Mesothelial cell of epicardium (in vitro differentiated cells): ENCODE measurements at places on chromosomes 16 and 17. TPM values are rescaled to one million over a fixed set of nuclear protein-coding genes. Genes with fewer than 3 reads are reported as not detected.
A peak's percentile ranks its signal among the peaks of the same experiment; 100 is the strongest.

The ST6GALNAC1 gene
- 1.3 to 1.5 TPM (median 1.4 TPM) in 3 replicates for total RNA-seq

The TAT gene
- total RNA-seq = 0.07 TPM in 1 of 3 replicates, not detected in the others

The FNDC8 gene
- not detected in 3 replicates for total RNA-seq

The IRX5 gene
- total RNA-seq = 14.6 to 17.8 TPM (median 16.3 TPM) in 3 replicates

The MT1G gene
- total RNA-seq = not detected in 3 replicates

The CRYBA1 gene
- not detected in 3 replicates for total RNA-seq

DNA sequence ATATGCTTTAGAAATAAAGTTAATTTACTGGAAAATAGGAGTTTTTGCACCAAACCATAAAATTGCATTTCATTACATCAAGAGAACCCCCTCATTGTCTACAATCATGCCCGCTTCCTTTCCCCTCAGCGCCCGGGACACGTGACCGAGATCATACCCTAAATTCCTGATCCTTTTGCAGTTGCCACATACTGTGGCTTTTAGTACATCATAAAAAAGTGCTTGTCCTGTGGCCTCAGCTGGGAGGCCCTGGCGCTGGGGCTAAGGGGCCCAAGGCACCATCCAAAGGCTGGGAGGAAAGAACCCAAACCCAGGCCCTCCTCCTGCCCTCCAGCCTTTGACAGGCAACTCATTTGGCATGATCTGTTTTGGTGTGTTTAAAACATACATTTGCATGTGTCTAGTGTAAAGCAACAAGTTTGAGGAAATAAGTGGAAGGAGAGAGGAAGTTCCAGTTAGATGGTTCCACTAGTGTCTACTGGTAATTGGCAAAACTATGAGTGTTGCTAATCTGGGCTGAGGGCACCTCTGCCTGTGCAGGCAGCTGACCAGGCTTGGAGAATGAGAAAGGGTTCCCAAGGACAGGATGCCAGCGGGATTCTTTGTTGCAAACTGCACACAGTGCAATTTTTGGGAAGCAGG is 6.0 kb downstream of the CDK5R1 start:
- H3K4me1 ChIP-seq = peaks cover 6% of the 10 kb centered on the region
- H3K27me3 ChIP-seq = no peaks in the 10 kb centered on the region
- DNase-seq = no peak
- H3K36me3 ChIP-seq = peaks cover 3% of the 10 kb centered on the region

DNA sequence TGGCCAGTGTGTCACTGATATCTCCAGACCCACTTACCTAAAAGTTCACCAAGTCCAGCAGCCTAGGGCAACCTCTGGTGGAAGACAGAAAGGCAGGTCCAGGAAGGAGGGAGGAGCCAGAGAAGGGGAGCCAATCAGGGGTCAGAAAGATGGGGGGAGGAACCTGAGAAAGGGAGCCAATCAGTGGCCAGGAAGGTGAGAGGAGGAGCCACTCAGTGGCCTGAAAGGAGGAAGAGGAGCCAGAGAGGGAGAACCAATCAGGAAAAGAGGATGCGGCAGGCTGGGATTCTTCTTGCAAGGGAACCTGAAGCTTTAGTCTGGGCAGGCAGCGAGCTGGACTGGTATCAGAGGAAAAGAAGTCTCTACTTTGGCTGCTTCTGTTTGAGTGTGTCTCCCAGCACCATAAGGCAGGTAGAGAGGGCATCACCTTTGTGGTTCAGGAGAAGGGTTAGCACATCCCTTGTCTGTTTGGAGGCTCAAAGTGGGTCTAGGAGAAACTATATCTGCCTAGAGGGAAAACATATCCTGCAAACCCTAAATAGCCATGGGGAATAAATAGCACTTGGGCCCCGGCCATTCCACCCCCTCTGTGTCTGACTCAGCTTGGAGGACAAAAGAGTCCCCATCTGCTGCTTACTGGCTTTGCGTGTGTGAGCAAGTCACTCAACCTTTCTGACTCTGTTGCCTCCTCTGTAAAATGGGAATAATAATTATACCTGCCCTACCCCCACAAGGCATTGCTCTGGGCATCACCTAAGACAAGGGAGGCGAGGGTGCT is 43.4 kb upstream of the CRHR1 start:
- no peak for DNase-seq
- H3K27me3 ChIP-seq = peaks cover 72% of the 10 kb centered on the region
- H3K36me3 ChIP-seq = no peaks in the 10 kb centered on the region
- H3K4me1 ChIP-seq = no peaks in the 10 kb centered on the region

- H3K27ac ChIP-seq = no peak overlapping the region
- H3K4me3 ChIP-seq = no peak overlapping the region
- H3K27me3 ChIP-seq = no peaks in the 10 kb centered on the region
- DNase-seq = no peak
- H3K36me3 ChIP-seq = no peaks in the 10 kb centered on the region
Measured at GRCh38 chr17:43888548-43888947, 18.8 kb downstream of the MPP2 start.

GRCh38 chr17:76036497-76037261 is 9.6 kb upstream of the EVPL start:
- no peak overlapping the region for H3K27ac ChIP-seq
- H3K36me3 ChIP-seq = peaks cover 31% of the 10 kb centered on the region
- H3K27me3 ChIP-seq = no peaks in the 10 kb centered on the region
- H3K4me1 ChIP-seq = peaks cover 3% of the 10 kb centered on the region

- no peaks in the 10 kb centered on the region for H3K36me3 ChIP-seq
- DNase-seq = no peak
- peaks cover 64% of the 10 kb centered on the region for H3K27me3 ChIP-seq
- no peak overlapping the region for H3K27ac ChIP-seq
- H3K4me1 ChIP-seq = no peaks in the 10 kb centered on the region
Measured at GRCh38 chr17:8900626-8901585, 33.4 kb upstream of the PIK3R6 start.

GRCh38 chr16:29767062-29767461 is 11.0 kb upstream of the ZG16 start:
- no peak overlapping the region for H3K27ac ChIP-seq
- no peak overlapping the region for H3K4me3 ChIP-seq
- H3K36me3 ChIP-seq = no peaks in the 10 kb centered on the region
- H3K4me1 ChIP-seq = peaks cover 15% of the 10 kb centered on the region
- H3K27me3 ChIP-seq = no peaks in the 10 kb centered on the region
- no peak for DNase-seq

DNA sequence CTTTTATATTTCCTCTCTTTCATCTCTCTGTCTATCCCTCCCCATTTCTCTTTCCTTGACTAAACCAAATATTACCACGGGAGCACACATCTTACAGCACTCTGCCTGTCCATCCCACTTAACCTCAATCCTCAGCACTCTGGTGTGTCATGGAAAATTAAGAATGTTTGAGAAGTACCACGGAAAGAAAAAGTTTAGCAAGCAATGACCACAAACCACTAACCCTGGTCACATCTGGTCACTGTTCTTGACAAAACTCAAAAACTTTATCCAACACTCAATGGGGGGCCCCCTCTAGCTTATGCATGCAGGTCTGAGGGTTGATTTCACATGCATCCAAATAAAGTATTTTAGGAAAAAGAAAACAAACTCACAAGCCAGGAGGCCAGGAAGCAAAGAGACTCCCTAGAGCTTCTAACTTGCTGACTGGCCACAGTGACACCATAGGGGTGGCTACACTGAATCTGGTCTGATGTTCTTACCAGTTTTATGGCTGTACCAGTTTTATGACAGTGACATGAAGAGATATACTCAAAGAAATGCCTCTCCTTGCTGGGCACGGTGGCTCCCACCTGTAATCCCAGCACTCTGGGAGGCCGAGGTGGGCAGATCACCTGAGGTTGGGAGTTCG is 229.2 kb downstream of the STX8 start:
- peaks cover 18% of the 10 kb centered on the region for H3K4me1 ChIP-seq
- no peak overlapping the region for H3K4me3 ChIP-seq
- H3K36me3 ChIP-seq = no peaks in the 10 kb centered on the region

GRCh38 chr16:89191901-89192185 is 8.5 kb downstream of the SLC22A31 start:
- H3K4me3 ChIP-seq = no peak overlapping the region
- DNase-seq = no peak
- H3K4me1 ChIP-seq = no peaks in the 10 kb centered on the region

DNA sequence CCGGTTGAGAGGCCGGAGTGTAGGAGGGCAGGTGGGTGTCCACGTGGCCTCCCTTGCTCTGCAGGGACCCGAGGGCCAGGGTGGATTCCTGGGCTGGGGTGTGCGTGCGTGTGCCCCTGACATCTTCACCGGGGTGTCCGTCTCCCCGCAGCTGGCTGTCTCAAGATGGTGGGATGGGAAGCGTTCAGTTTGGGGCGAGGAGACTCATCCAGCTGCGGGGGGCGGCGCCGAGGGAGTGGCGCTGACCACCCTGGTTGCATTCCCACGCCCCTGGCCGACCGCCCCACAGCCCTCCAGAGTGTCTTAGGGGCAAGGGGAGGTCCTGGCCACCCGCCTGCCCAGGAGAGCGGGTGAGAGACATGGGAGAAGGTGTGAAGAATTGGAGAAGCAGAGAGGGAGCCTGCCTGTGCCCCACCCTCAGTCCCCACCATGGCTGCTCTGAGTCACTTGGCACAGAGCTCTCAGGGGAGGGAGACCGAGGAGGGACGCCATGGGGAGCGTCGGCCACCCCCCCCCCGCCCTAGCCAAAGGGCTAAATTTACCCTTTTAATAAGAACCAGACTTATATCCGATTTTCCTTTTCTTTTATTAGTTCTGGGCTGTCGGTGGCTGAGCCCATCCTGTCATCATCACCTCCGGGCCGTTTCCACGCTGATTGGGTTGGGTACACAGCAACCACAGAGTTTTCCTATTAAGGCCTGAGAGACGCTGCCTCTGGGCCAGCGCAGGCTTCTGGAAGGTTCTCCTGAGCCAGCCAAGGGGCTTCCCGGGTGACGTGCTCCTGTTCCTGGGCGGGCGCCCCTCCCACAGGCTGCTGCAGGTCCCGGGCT is 22.0 kb downstream of the BAHCC1 start:
- no peaks in the 10 kb centered on the region for H3K36me3 ChIP-seq
- peaks cover 12% of the 10 kb centered on the region for H3K4me1 ChIP-seq

GRCh38 chr17:59746849-59747445 is 39.5 kb downstream of the VMP1 start:
- no peak for DNase-seq
- H3K4me1 ChIP-seq = peaks cover 1% of the 10 kb centered on the region
- no peak overlapping the region for H3K4me3 ChIP-seq
- no peaks in the 10 kb centered on the region for H3K27me3 ChIP-seq

DNA sequence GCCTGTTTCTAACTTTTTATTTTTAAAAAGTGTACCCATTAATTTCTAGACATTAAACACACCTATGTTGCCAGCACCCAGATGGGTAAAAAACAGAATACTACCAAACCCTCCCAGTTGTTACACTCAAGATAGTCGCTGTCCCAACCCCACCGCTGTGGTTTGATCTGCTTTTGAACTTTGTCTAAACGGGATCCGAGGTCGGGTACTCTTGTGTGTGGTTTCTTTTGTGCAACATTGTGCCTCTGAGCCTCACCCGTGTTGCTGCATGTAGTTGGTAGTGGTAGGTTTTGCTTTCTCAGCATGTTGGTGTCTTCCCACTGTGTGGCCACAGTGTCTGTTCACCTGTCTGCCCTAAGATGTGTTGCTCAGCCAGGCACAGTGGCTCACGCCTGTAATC is 4.3 kb downstream of the KLHL36 start:
- no peaks in the 10 kb centered on the region for H3K27me3 ChIP-seq
- peaks cover 18% of the 10 kb centered on the region for H3K36me3 ChIP-seq
- no peak overlapping the region for H3K4me3 ChIP-seq

DNA sequence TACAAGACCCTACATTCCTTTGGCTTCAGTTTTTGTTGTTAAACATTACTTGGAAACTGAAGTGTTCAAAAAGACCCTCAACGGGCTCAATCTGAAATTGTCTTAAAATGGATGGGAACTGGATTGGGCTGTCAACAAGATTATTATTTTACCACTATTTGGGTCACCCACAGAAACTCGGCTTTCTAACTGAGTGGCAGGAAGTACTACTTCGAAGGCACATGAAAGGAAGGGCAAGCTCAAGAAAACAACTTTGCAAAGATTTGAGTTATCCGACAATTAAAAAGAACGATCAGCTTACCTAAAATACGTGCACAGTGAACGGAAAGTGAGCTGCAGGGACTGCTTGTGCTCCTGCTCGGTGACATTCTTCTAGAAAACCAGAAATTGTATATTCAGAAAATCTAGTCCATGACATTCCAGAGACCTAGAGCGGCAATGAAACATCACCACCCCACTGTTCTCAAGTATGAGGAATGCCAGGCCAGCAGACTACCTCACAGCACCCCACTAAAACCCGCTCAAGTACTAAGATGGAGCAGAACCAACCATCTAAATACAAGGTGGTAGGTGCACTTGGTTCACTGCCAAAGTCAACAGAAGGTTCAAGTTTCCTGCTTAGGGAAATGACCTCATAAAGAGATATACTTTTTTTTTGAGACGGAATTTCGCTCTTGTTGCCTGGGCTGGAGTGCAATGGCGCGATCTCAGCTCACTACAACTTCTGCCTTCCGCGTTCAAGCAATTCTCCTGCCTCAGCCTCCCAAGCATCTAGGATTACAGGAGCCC is 60.5 kb downstream of the ZZEF1 start:
- DNase-seq = no peak
- no peak overlapping the region for H3K4me3 ChIP-seq
- H3K27ac ChIP-seq = no peak overlapping the region
- no peaks in the 10 kb centered on the region for H3K4me1 ChIP-seq

GRCh38 chr16:31179219-31179746 is 656 bp upstream of the FUS start:
- peaks cover 35% of the 10 kb centered on the region for H3K4me1 ChIP-seq
- H3K27ac ChIP-seq = peak overlapping the region; percentile 100
- peaks cover 3% of the 10 kb centered on the region for H3K36me3 ChIP-seq
- DNase-seq = no peak

GRCh38 chr17:1177016-1177700 is 2.6 kb downstream of the ABR start:
- peaks cover 22% of the 10 kb centered on the region for H3K27me3 ChIP-seq
- H3K4me1 ChIP-seq = peaks cover 24% of the 10 kb centered on the region
- peaks cover 8% of the 10 kb centered on the region for H3K36me3 ChIP-seq

- H3K4me3 ChIP-seq = no peak overlapping the region
- DNase-seq = no peak
- H3K4me1 ChIP-seq = peaks cover 1% of the 10 kb centered on the region
- H3K36me3 ChIP-seq = peaks cover 42% of the 10 kb centered on the region
- peak overlapping the region; percentile 25 for H3K27ac ChIP-seq
Measured at GRCh38 chr17:81884968-81885367, 6.4 kb downstream of the ALYREF start.

DNA sequence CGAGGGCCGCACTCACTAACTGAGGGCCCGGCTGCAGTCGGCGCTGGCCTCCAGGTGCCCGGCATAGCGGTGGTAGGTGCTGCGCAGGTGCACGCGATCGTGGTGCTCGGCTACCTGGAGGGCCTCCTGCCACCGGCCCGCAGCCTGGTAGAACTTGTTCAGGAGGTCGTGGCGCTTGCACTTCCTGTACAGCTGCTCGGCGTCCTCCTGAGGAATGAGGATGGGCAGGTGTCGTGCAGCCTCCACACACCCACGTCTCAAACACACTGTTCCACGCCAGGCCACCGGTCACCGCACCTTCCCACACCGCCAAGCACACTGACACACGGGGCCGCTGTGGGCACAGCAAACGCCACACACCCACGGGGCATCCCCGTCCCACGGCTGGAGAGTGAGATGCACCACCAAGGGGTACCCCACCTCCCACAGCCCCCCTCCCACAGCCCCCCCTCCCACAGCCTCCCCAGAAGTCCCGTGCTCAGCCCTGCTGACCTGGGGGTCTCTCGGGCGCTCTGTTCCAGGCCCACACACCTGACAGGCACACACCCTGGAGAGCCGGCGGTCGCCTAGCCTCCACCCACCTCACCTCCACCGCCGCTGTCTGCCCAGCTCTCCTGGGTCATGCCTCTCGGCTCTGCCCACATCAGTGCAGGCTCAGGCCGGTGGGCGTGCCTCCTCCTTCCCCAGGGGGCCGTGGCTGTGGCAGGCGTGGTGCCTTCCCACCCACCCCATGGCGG is 7.4 kb upstream of the TMEM204 start:
- H3K27ac ChIP-seq = no peak overlapping the region
- H3K4me1 ChIP-seq = peaks cover 25% of the 10 kb centered on the region
- no peaks in the 10 kb centered on the region for H3K27me3 ChIP-seq
- H3K4me3 ChIP-seq = no peak overlapping the region
- DNase-seq = no peak
- peaks cover 7% of the 10 kb centered on the region for H3K36me3 ChIP-seq
